Fibroblast of pulmonary artery (primary cell): ENCODE measurements at places on chromosomes 7 and 10.
A peak's percentile ranks its signal among the peaks of the same experiment; 100 is the strongest.

- no peak for DNase-seq
Observed at GRCh38 chr7:32881074-32881982, 10.2 kb downstream of the KBTBD2 start.

DNA sequence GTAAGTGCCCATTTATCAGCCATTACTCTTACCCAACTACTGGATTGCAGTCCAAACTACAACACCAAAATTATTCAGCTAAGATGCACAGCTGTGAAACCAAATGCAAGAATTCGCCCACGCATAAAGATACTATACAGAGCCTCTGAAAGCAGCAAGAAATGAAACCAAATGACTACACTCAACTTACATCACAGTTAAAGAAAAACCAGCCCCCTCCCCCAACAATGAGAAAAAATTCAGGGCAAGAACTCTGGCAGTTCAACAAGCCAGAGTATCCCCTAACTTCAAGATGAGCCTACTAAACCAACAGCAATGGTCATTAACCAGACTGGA, 209.1 kb upstream of the VWC2 start:
- no peak for DNase-seq

DNA sequence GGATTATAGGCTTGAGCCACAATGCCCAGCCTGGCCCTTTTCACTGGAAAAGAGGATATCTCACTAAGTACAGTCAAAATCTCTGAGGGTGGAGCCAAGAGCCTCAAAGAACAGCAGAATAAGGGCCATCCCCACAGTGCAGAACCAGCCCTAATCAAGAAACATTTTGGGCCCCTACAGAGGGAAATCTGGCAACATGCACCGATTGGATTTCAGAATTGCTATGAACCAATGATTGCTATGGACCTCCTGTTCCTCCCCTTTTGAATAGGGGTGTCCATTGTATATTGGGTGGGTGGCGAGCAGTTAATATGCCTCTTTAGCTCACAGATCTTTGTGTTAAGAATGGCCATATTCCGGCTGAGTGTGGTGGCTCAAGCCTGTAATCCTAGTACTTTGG, 42.7 kb downstream of the SKIDA1 start:
- DNase-seq, result no peak

GRCh38 chr7:142436601-142437000, 178.7 kb upstream of the PRSS58 start:
- DNase-seq, result peak; percentile 10

DNA sequence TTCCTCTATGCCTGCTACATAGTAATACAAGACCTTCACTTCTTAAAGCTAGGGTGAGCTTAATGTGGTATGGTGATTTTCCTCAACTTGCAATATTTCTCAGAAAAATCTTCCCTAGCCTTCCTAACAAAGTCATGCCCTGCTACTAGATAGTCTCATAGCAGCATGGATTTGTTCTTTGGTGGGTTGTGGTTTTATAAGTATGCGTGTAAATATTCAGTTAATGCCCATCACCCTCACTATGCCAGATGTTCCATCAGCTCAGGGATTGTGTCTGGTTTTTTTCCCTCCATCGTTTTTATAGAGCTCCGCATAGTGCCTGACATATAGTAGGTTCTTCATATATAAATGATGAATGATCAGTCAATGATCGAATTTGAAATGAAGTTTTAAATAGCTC, 182.8 kb downstream of the CREB5 start:
- no peak for DNase-seq
